ENCODE measurements at places on chromosomes 1 and 21. TPM values are rescaled to one million over a fixed set of nuclear protein-coding genes. Genes with fewer than 3 reads are reported as not detected.

The ASCL5 gene
- total RNA-seq = not detected

The RHD gene
- total RNA-seq = not detected

The LCE6A gene
- not detected for total RNA-seq

The KCNJ6 gene
- not detected for total RNA-seq

The MRPS14 gene
- total RNA-seq = 47.1 TPM
